ENCODE measurements at places on chromosomes 6 and 20. TPM values are rescaled to one million over a fixed set of nuclear protein-coding genes. Genes with fewer than 3 reads are reported as not detected.

CNKSR3 gene
- 5.4 TPM for total RNA-seq

SYNDIG1 gene
- 3.2 TPM for total RNA-seq

DBNDD2 gene
- total RNA-seq = 13.0 TPM

RIN2 gene
- total RNA-seq = 55.7 TPM

PDYN gene
- total RNA-seq = not detected

PREP gene
- total RNA-seq = 17.7 TPM

TP53RK gene
- total RNA-seq = 21.0 TPM

PSMA7 gene
- total RNA-seq = 208 TPM

FAM83B gene
- under 0.01 TPM for total RNA-seq

CD93 gene
- not detected for total RNA-seq

KCNK15 gene
- total RNA-seq = 81.3 TPM

TCF21 gene
- total RNA-seq = not detected

FBXO9 gene
- total RNA-seq = 45.1 TPM

SFTA2 gene
- not detected for total RNA-seq

PRR18 gene
- 0.29 TPM for total RNA-seq

FHL5 gene
- not detected for total RNA-seq

ZKSCAN4 gene
- total RNA-seq = 7.4 TPM

RUNX2 gene
- 35.4 TPM for total RNA-seq

CLPSL1 gene
- not detected for total RNA-seq

LST1 gene
- not detected for total RNA-seq

CCN2 gene
- 272 TPM for total RNA-seq

DUSP15 gene
- total RNA-seq = 1.2 TPM

COMMD7 gene
- total RNA-seq = 69.2 TPM

PKHD1 gene
- total RNA-seq = not detected

PGC gene
- not detected for total RNA-seq

TUBB2A gene
- total RNA-seq = 44.5 TPM

SIRPB1 gene
- 1.2 TPM for total RNA-seq

TSPO2 gene
- not detected for total RNA-seq

RGS17 gene
- total RNA-seq = 1.4 TPM

GHRH gene
- not detected for total RNA-seq

DNAH8 gene
- total RNA-seq = 0.36 TPM

PNPLA1 gene
- total RNA-seq = not detected

ARFGEF3 gene
- under 0.01 TPM for total RNA-seq

SLA2 gene
- total RNA-seq = under 0.01 TPM

All from osteoblast (primary cell).